ENCODE measurements at places on chromosomes 12 and 14.

DNA sequence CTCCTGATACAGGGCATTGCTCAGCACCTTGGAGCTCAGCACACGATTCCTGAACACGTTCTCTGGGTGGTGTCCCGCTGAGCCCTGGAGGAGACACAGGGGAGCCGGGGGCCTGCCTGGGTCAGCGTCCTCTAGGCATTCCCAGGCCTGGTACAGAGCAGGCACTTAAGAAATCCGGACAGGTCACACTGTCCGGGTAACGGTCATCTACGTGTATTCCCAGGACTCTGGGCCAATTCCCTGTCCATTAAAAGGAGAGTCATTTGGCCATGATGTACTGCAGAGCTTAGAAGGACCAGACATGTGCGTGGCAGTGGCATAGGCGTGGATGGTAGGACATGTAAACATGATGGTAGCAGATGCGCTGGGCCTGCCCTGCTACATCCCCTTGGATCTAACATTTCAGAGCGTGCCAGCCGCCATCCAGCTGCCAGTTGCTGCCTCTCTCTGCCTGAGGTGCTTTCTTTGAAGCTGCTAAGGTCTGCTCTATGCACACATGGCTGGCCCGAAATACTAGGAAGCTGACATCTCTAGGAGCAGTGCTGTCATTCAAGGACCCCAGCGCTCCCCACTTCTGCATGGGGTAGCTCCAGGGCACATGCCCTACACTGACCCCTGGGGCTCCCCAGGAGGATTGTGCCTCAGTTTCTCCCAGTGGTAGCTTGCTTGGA lies 273.1 kb upstream of the RTL1 start:
- DNase-seq: no peak

DNA sequence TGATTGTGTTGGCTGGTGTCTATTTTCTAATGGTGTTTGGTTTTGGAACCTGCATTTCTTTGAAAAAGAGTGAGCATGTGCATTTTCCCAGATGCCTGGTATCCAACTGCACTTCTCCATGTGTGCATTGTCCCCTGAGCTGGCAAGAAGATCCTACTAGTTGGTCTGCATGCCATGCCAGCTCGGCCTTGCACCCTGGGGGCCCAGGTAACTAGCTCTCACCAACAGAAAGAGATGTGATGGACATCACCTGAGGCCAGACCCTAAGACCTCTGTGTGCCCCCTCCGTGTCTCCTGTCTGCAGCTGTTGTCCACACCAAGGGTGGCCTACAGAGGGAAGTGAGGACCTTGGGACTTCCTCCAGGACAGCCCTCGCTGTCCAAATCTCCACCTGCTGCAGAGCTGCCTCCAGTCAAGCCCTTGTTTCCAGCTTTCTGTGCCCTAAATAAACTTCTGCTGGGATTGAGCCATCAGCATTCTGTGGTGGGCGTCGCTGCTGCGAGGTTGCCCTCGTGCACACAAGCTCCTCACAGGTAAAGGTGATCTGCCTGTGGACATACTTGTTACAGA lies 30.1 kb upstream of the GPR132 start:
- no peak for DNase-seq

GRCh38 chr12:6080149-6081045 lies 44.1 kb downstream of the VWF start:
- DNase-seq: no peak

GRCh38 chr12:11968048-11968383 lies 102.7 kb upstream of the BCL2L14 start:
- DNase-seq: no peak

DNA sequence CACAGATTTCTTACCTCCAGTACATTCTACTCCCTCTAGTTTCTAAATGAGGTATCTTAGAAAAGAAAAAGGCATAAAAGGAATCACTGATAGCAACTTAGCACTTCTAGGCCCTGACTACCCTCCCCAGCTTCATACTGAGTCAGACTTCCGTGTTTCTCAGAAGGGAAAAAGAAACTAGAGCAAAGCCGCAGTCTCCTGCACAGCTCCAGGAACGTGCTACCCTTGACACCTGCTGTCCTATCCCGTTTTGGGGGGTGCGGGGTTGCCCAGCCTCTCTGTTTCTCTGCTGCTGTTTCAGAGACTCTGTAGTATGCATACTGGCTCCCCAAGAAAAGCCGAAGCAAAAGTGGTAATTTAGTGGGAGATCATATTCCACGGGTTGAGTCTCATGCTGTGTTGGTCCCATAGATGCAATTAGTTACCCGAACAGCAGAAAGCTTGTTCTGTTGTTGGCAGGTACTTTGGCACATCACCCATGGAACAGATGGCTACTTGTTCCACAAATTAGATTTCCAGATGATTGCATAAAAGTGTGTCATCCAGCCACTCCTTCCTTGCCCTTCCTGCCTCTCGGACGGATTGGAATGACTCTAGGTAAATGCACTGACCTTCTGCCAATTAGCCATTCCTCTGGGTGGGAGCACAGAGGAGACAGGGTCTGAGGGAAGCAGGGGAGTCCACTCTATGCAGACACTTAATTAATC lies 438.1 kb downstream of the FUT8 start:
- no peak for DNase-seq

GRCh38 chr12:10392394-10392930 lies 2.6 kb upstream of the KLRK1 start:
- DNase-seq: no peak
